ENCODE measurements at places on chromosomes 13 and 19.

DNA sequence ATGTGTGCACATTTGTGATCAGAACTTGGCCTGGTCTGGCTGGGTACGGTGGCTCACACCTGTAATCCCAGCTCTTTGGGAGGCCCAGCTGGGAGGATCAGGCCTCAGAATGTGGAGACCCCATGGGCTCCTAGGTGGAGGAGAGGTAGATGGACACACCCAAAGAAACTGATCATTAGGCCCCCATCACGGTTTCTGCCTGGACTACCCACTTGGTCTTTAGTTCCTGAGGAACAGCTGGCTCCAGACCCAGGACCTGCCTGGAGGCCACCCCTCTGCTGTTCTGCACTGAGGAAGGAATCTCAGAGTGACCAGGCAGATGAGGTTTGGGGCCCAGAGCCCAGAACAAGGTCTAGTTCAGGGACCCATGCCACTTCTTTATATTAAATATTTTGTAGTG, 1.5 kb downstream of the CBLC start:
- no peak for DNase-seq

DNA sequence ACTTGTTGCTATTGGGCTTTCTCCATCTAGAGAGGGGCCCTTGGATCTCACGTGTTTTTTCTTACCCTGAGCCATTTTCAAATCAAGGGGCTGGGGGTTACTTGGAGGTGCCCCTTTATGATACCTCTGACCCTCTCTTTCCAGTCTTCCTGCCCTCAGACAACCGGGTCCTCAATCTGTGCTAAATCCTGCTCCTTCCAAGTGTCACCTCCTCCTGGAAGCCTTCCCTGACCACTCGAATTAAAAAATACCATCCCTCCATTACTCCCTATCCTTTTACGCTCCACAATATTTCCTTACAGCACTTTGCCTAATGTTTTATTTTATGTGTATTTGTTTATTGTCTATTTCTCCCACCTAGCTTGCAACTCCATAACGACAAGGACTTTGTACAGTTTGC, 3.3 kb downstream of the KLK8 start:
- no peak for DNase-seq

GRCh38 chr19:31525610-31526147, 176.4 kb upstream of the TSHZ3 start:
- no peak for DNase-seq

DNA sequence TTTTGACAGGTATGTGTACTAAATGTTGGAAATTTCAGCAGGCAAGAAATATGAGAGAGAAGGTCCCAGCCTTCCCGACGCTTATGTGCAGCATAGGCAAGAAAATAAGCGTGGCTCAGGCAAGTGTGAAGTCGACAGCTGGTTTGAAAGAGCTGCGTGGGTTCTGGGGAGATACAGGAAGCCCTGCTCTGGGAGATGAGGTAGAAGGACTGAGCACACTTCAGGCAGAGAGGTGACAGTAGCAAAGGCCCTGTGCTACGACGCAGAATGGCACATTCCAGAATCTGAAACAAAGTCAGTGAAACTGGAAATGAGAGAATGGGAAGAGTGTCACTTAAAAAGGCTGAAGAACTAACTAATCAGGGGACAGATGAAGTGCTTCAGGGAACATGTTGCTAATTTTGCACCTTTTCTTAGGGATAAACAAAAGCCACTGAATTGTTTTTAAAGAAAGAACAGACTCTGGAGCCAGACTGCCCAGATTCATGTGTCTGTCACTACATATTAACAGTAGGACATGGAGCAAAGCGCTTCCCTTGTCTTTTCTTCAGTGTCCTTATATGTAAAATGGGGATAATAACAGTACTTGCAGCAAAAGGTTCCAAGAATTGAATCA, 160.1 kb downstream of the SPRY2 start:
- no peak for DNase-seq

Data from effector memory CD8-positive, alpha-beta T cell (primary cell).